ENCODE measurements at places on chromosomes 6 and 20.

DNA sequence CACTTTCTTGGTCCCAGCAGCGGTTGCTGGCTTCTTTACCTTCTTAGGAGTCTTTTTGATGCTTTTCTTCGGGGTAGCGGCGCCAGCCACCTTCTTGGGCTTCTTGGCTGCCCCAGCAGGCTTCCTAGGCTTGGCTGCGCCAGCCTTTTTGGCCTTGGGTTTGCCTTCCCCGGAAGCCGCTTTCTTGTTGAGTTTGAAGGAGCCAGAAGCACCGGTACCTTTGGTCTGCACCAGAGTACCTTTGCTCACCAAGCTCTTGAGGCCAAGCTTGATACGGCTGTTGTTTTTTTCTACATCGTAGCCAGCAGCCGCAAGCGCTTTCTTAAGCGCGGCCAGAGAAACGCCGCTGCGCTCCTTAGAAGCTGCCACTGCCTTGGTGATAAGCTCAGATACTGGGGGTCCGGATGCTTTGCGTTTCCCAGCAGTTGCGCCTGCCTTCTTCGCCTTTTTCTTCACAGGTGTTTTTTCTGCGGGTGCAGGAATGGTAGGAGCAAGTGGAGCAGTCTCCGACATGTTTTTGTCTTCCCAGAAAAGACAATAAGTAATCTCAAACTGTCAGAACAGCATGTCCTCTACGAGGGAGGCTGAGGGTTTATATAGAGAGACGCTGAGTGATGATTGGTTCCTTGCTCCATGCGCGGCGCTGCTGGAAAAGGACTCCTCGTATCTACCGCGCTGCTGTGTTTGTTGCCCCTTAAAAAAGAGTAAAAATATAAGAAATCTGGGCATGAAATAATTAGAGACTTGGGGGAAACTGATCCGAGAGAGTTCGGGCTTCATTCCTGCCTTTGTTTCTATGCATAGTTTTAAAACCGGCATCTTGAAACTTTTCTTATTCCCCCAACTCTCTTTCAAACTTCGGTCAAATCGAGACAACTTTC, 130.3 kb upstream of the BTN3A2 start:
- DNase-seq = peak; percentile 64

- DNase-seq = no peak
Measured at GRCh38 chr6:132131758-132132157, 180.6 kb upstream of the CCN2 start.

DNA sequence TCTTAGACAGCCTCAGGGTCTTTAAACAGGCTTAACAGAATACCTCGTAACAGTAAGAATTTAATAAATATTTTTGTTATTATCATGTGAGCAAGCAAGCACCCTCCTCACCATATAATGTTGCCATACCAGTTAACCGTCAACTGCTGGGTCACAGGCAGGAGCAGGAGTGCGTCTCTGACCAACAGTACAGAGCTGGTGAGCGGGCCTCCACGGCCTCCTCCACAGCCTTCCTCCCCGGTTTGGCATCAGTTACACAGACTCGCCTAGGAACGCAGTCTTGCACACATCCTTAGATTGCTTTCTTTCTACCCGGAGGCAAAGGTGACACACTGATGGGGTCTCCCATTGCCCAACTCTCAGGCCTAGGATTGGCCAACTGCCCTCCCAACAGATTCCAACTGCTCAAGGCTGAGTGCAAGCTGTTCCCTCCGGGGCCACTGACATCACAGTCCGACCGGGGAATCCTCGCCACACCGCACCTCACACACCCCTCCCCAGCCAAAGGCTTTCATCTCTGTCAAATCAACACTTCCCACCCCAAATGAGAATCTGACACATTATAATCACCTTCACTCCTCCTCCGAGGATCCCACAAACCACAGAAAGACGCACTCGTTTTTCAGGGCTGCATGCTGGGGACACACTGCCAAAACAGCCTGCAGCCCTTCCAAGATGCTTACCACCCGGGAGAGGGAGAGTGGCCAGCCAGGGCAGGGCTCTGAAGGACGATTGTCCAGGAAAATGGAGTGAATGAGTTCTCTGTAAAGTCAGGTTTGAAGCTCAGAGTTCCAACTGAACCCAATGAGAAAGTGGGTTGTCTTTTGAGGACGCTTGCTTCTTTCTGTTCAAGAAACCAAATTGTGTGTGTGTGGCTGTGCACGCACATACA, 63.2 kb downstream of the PDE10A start:
- no peak for DNase-seq

DNA sequence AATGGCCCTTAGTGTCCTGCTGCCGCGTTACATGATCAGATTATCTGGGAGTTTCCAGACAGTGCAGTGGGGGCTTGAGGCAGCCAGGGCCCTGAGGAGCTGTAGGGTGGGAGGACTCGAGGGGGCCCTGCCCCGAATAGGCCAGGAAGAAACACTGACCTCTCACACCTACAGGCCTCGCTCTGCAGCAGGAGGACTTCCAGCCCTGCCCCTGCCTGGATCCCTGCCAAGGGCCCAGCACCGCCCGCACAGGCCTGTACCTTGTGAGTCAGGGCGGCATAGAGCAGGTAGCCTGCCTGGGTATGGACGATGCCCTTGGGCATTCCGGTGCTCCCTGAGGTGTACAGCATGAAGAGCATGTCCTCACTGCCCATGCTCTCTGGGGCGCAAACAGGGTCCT, 30.1 kb upstream of the APMAP start:
- no peak for DNase-seq

GRCh38 chr6:73968221-73968757, 272.3 kb downstream of the CD109 start:
- DNase-seq = no peak

- DNase-seq = no peak
Measured at GRCh38 chr20:57627339-57627738, 7.1 kb upstream of the ZBP1 start.

- no peak for DNase-seq
Measured at GRCh38 chr6:14932485-14933182, 313.2 kb upstream of the JARID2 start.

GRCh38 chr6:1774226-1774915, 164.7 kb downstream of the FOXC1 start:
- DNase-seq = no peak

GRCh38 chr20:57849121-57849520, 139.3 kb upstream of the PMEPA1 start:
- no peak for DNase-seq

GRCh38 chr6:6417475-6417874, 97.0 kb upstream of the F13A1 start:
- DNase-seq = no peak

- no peak for DNase-seq
Measured at GRCh38 chr20:39993742-39994141, 695.3 kb downstream of the MAFB start.

- no peak for DNase-seq
Measured at GRCh38 chr20:52845044-52845443, 127.1 kb upstream of the TSHZ2 start.

GRCh38 chr6:38975621-38976049, 72.9 kb upstream of the GLP1R start:
- DNase-seq = no peak

- no peak for DNase-seq
Measured at GRCh38 chr20:17525650-17526049, 5.5 kb downstream of the BFSP1 start.

GRCh38 chr6:44696099-44696498, 308.6 kb downstream of the CDC5L start:
- DNase-seq = no peak

DNA sequence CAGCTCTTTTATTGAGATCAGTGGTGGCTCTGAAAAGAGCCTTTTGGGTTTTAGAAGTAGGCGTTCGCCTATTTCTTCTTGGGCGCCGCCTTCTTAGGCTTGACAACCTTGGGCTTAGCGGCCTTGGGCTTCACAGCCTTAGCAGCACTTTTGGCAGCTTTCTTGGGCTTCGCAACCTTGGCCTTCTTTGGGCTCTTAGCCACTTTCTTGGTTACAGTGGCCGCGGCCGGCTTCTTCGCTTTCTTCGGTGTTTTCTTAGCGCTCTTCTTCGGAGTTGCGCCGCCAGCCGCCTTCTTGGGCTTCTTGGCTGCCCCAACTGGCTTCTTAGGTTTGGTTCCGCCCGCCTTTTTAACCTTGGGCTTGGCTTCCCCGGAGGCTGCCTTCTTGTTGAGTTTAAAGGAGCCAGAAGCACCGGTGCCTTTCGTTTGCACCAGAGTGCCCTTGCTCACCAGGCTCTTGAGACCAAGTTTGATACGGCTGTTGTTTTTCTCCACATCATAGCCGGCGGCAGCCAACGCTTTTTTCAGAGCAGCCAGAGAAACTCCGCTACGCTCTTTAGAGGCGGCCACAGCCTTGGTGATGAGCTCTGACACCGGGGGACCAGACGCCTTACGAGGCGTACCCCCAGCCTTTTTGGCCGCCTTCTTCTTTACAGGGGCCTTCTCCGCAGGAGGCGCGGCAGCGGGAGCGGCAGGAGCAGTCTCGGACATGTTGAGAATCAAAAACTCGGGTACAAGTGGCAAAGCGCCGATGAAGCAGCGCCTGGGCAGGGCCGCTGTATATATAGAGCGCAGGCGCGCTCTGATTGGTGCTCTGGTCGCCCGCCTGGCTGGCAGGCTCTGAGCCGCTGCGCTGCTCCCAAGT, 31.3 kb upstream of the HFE start:
- DNase-seq = peak; percentile 77

DNA sequence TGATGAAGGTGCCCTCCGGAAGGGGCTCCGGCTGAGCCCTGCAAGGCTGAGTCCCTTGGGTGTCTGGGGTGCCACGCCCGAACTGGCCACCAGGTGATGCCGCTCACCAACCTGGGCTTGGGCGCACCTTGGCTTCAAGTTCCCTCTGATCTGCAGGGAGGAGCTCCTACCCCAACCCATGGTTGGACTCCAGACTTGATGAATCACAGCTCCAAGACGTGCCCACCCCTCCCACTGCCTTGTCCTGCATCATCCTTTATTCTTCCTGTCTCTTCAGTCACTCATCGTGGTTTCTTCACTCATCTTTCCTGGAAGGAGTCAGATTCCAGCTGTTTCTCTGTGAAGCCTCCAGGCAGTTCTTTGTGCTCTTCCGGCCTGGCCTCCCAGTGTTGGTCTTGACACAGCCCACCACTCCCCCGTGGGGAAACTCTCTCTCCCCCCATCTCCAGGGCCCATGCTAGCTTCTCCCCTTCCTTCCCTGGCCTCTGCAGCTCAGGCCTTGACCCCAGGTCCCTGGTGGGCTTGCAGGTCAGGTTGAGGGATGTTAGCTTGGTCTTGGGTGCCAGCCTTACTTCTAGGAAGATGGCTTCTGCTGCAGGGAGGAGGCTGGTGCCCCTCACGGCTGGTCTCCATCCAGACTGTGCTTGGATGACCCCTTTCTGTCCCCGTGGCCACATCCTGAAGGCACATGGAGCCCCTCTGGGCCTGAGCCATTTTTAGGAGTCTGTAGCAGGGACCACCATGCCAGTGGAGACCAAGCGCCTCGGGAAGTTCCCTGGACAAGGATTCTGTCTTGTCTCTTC, 2.6 kb upstream of the ZBP1 start:
- peak; percentile 63 for DNase-seq

DNA sequence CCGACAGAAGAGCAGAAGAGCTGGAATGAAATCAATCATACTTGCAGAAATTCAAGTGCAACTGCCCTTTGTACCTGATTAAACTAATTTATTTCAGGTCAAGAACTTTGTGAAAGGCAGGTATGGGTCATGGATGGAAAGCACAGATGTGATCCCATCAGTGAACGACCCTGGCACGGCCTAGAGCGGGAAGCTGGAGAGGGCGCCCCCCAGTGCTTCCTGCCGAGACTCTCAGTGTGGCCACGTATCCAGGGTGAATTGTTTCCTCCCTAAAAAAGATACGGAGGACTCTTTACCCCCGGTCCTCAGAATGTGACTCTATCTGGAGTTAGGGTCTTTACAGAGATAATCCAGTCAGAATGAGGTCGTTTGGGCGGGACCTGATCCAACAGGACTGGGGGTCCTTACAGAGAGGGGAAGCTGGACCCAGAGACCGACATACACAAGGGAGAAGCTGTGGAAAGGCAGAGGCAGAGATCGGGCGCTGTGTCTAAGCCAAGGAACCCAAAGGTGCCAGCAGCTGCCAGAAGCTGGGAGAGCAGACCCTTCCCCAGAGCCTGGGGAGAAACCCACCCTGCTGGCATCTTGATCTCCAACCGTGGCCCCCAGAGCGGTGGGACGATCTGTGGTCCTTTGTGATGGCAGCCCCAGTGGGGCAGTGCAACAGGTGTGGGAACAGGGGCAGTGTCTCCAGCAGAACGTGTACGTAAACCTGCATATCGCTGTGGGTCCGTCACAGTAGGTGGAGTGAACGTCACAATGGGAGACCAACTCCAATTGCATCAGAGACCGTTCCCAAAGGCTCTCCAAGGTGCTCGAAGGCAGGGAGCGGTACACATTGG, 91.9 kb downstream of the TAF4 start:
- no peak for DNase-seq

- no peak for DNase-seq
Measured at GRCh38 chr6:11276911-11277274, 44.4 kb upstream of the NEDD9 start.

- no peak for DNase-seq
Measured at GRCh38 chr20:63556873-63557478, 3.0 kb downstream of the FNDC11 start.

- no peak for DNase-seq
Measured at GRCh38 chr20:47262008-47262364, 94.5 kb downstream of the ZMYND8 start.

- no peak for DNase-seq
Measured at GRCh38 chr6:39550191-39550590, 175.0 kb downstream of the KIF6 start.

DNA sequence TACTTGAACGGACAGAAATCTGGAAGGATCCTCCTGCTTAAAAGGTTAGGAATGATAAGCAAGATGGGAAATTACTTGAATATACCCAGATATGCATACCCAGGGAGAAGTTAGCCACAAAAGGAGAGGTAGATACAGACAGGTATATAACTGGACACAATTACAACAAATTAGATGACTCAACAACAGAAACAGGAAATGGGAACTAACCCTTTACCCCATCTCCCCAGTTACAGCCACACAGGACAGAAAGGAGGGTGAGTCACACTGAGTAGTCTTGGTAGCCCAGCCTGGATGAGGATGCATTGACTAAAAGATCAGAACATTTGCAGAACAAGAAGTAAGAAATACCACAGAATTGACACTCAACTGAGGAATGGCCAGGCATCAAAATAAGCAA, 61.2 kb downstream of the C6orf52 start:
- peak; percentile 49 for DNase-seq

- no peak for DNase-seq
Measured at GRCh38 chr6:44715188-44715587, 327.7 kb downstream of the CDC5L start.

DNA sequence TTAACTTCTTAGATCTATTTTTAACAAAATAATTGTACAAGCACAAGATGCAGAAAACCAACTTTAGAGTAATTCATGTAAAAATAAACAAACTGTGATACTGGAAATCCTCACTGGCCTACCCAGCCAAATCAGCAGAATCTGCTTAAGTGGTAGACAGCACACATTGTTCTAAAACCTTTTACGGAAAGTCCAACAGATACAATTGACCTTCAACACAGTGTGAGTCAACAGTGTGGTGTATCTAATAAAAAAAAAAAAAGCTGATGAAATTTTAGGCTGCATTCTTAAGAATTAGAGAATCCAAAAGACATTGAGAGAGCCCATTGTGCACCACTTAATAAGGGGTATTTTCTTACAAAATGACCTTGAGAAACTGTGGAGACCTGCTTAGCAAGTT, 174.5 kb downstream of the COL21A1 start:
- no peak for DNase-seq

- DNase-seq = no peak
Measured at GRCh38 chr20:58212636-58213035, 15.8 kb downstream of the ANKRD60 start.
